NCI-H1048 (cell line): ENCODE measurements at places on chromosomes 13 and 19.

DNA sequence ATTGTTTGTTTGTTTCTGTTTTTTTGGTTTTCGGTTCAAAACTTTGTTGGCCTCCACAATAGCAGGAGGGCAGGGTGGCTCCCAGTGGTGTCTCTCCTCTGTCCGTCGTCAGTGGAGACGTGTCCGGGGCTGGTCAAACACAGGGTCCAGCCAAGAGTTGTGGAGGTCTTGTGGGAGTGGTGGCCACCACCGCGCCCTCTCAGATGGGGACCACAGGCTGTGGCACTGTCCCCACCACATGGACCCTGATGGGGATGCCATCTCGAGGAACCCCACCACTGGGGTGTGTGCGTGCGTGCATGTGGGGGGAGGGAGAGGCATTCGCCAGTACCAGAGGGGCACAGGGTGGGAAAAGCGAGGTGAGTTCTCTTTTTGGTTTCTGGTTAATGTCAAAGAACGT, 13.8 kb downstream of the ZNF574 start:
- DNase-seq: no peak

DNA sequence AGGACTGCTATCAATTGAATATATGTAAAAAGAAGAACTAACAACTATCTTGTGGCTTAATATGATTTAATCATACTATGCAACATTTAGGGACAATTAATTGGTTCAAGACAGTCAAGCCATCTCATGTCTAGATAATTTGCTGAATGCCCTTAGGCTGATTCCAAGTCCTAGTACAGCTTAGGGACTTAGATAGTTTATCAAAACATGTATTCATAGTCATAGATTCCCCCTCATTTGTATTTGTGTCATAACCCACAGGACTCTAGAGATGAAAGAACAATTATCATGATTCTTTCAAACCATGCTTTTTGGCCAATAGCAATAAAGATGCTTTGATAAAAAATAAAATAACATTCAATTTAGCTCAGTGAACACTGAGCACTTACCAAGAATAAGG, 607.6 kb downstream of the SLITRK1 start:
- DNase-seq: no peak

GRCh38 chr19:38115271-38115802, 108.7 kb downstream of the DPF1 start:
- no peak for DNase-seq

DNA sequence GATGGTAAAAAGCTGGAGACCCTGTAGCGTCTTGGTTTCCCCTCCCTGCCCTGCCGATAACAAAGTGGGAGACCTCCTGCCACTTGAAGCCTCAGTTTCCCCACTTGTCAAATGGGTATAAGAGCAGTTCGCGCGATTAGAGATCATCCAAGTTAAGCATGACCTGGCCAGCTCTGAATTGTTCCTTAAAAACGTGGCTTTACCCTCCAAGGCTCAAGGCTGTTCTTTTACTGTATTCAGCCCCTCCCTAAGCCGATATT, 421 bp downstream of the TNPO2 start:
- no peak for DNase-seq

GRCh38 chr19:30077851-30078355, 135.9 kb downstream of the URI1 start:
- DNase-seq: no peak

- no peak for DNase-seq
These were observed 1.5 kb downstream of the PPP2R1A start for GRCh38 chr19:52191389-52191788.

DNA sequence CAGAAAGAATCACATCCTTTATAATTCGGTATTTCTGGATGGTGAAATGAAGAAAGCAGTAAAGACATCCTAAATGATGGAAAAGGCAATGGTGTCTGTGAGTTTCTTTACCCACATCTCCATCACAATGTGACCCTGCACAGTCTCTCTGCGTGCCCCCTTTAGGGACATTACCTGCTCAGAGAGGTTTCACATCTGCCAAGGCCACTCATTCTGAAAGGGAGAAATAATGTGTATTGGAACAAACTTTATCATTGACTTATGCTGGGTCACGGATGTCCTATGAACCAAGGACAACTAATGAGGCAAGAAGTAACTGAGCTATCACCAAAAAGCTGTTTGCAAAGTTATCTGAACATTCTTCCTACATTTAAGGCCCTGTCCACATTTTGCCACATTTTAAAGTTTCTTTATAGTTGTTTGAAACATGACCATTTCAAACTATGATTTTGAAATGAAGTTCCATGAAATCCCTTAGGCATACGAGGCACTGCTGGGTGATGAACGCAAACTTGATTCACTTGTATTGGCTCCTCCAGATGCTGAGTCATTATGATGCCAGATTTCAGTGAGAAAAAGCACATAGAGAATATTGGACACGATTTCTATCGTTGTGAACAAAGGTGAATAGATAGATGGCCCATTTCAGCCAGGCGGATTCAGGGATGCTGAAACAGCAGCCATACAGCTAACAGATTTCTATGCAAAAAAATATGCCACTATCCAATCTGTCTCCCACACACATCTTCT, 63.5 kb upstream of the HMGB1 start:
- no peak for DNase-seq

- DNase-seq: no peak
These were observed 66.2 kb downstream of the ZMYM2 start for GRCh38 chr13:20024702-20025101.

DNA sequence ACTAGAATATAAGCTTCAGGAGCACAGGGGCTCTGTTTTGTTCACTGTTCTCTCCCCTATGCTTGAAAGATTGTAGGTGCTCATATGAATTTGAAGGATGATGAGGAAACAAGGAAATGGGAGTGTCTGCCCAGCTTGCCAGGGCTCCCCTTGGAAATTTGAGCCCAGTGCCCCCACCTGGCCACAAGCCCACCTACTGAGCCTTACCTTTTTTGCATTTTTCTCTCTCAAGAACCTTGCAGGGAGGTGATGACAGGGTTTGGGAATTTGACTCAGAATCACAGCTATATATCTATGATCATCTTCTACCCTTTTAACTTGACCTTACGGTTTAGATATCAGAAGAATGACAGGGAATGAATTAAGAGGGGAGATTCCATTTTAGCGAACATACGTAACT, 33.8 kb downstream of the SERP2 start:
- DNase-seq: no peak
